Activated T-helper 17 cell treated with anti-CD3 and anti-CD28 coated beads, Interleukin-2, amount 50 U/mL, for 72 hours (primary cell): ENCODE measurements at places on chromosomes 2 and 18. TPM values are rescaled to one million over a fixed set of nuclear protein-coding genes. Genes with fewer than 3 reads are reported as not detected.

- no peak for ATAC-seq
These were observed 299.2 kb upstream of the MGAT5 start for GRCh38 chr2:133954636-133955035.

DNA sequence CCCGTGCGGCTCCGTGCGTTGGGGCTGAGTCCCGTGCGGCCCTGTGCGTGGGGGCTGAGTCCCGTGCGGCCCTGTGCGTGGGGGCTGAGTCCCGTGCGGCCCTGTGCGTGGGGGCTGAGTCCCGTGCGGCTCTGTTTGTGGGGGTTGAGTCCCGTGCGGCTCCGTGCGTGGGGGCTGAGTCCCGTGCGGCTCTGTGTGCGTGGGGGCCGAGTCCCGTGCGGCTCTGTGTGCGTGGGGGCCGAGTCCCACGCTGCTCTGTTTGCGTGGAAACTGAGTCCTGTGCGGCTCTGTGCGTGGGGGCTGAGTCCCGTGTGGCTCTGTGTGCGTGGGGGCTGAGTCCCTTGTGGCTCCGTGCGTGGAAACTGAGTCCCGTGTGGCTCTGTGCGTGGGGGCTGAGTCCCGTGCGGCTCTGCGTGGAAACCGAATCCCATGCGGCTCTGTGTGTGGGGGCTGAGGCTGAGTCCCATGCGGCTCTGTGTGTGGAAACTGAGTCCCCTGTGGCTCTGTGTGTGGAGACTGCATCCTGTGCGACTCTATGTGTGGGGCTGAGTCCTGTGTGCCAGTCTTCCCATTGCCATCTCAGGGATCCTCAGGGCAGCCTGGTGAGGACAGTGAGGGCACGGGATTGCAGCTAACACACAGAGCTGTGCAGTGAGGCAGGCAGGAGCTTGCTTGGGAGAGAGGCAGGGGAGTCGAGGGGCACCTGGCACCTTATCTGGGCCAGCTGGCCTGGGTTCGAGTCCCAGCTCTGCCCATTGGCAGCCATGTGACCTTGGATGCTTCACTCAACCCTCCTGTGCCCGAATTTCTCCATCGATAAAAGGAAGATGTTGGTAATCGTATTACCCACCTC, 44.5 kb downstream of the LDLRAD4 start:
- ATAC-seq, result no peak

The PIEZO2 gene
- not detected for total RNA-seq

- ATAC-seq, result no peak
These were observed 2182.7 kb upstream of the PIK3C3 start for GRCh38 chr18:39772155-39772919.

DNA sequence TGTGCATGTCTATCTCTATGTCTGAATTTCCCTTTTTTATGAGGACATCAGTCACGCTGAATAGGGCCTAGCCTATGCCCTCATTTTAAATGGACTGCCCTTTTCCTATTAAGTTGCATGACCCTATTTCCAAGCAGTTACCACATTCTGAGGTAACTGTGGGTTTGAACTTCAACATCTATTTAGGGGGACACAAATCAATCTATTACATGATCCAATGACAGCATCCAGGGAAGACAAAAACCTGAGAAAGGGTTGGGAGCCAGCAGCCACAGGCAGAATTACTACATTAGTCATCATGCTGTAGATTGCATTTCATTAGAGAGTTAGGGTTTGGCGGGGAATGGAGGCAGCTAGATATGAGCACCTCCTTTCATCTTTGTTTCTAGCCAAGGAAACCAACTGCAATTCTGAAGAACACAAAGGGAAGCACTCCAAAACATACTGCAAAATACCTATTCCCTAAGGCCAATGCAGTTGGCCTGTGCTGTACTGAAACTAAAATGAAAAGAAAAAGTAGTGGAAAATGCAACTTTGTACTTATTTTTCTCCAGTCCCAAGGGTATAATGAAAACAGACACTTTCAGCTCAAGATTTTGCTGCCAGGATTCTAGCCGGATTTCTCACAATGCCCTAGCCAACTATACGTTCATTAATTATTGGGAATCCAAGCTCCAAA, 40.4 kb upstream of the C1D start:
- no peak for ATAC-seq

DNA sequence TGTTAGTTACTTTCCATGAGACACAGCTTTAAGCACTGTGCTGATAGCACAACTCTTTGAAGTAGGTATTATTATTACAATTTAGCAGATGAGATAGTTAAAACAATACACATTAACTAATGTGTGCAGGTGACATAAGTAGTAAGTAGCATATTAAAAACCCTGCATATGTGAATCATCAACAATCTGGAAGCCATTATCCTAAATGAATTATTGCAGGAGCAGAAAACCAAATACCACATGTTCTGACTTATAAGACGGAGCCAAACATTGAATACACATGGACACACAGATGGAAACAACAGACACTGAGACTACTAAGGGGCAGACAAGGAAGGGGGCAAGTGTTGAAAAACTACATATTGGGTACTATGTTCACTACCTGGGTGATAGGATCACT, 300.3 kb upstream of the GULP1 start:
- ATAC-seq, result no peak

DNA sequence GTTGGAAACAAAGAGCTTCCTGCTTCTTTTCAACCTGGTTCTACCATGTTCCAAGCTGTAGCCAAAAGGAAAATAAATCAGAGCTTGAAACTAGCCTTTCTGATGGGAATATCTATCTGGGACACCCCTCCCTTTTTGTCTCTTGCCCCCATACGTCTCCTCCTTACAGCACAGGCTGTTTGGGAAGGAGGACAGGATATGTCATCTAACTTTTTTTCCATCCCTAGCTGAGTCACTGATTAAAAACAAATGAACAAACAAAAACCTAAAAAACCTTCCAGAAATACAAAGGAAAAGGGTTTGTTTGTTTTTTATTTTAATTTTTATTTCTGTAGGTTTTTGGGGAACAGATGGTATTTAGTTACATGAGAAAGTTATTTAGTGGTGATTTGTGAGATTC, 151.6 kb downstream of the FAM210A start:
- ATAC-seq, result no peak

DNA sequence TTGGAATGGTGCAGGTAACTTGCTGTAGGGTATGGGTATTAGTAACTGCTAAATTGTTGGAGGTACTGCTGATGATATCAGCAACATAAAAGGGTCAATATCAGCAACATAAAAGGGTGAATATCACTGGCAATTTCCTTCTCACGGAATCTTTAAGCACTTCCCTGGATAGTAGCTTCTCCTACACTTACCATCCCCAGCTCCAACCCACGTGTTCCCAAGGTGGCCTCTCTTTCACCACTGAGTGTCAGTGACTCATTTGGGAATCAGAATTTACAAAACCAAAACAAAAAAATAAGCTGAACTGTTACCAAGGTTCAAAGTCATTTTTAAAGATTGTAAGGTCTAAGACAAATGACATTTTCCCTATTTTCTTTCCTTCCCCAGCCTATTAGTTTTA, 70.8 kb downstream of the LRP2 start:
- ATAC-seq, result no peak

The SLC9A4 gene
- total RNA-seq, result 0.11 TPM

The TWIST2 gene
- total RNA-seq, result not detected
